ENCODE measurements at places on chromosomes 2 and 18. TPM values are rescaled to one million over a fixed set of nuclear protein-coding genes. Genes with fewer than 3 reads are reported as not detected.

The AQP12A gene
- total RNA-seq: not detected

The STPG4 gene
- total RNA-seq: 0.16 TPM

The GDF7 gene
- total RNA-seq: under 0.01 TPM

The AGXT gene
- total RNA-seq: not detected

The ANKRD23 gene
- total RNA-seq: 0.95 TPM

The OSBPL6 gene
- total RNA-seq: 0.52 TPM

The SULT1C4 gene
- total RNA-seq: not detected

The IGFBP5 gene
- total RNA-seq: 213 TPM

The LINC00305 gene
- total RNA-seq: not detected

The TTL gene
- total RNA-seq: 19.4 TPM

The AKAIN1 gene
- not detected for total RNA-seq

The RAB6D gene
- under 0.01 TPM for total RNA-seq

The SNTG2 gene
- not detected for total RNA-seq

The CPO gene
- total RNA-seq: 0.17 TPM

Data from bronchial smooth muscle cell (primary cell).